ENCODE measurements at places on chromosomes 4 and X.

- DNase-seq: no peak
Measured at GRCh38 chr4:182564724-182565369, 321.6 kb downstream of the TENM3 start.

DNA sequence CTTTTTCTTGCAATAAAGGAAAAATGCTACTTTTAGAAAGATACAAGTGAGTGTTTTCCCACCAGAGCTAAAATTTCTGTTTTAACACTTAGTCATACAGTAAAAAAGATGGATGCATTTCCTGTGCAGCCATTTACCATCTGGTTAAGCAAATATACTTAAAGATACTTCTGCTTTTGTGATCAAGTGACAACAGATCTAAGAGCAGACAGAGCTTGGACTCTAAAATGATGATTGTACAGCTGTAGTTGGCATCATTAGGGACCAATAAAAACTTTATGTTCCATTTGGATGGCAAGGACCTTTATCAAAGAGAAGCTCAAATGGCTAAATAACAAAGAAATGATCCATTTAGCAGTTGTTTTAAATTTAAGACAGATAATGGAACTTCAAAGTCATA is 270.8 kb downstream of the FSTL5 start:
- no peak for DNase-seq

DNA sequence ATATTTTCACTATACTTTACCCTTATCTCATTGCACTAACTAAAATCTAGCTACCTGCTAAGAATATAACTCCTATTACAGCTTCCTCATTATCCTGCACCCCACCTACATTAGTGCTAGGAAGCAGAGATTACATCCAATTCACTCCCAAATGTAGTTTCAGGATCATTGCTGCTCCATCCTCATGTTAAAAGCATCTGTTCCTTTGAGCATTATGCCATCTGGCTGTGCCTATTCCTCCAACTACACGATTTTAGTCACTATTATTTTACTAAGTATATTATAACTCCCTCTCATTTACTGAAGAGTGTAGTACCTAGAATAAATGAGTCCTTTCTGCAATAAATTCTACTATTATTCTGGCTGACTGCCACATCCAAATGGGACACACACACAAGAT is 1586.9 kb downstream of the TECRL start:
- DNase-seq: no peak

DNA sequence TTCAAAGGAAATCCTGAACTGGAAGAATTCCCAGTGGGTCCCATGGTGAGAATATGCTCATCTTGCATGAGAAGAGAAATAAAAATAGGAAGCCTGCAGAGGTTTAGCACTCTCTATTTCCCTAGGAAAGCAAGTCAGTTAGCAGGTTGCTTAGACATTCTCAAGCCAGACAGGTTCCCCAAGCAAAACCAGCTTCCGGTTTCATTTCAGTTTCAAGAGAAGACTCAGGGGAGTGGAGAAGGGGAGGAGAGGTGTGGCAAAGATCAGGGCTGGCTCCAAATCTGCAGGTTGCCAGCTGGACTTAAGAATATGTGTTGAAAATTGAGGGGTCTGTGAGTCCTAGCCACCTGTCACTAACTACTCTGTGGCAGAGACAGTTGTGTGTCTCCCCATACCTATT is 107.5 kb downstream of the CLNK start:
- peak; percentile 27 for DNase-seq

Measured in activated naive CD4-positive, alpha-beta T cell treated with anti-CD3 and anti-CD28 coated beads, Interleukin-2, amount 10 ng/mL, durations not matched to agents 7 days and 5 days (primary cell).